Left ventricle myocardium superior (tissue), 1 donor: ENCODE measurements at places on chromosomes 12 and 14. TPM values are rescaled to one million over a fixed set of nuclear protein-coding genes. Genes with fewer than 3 reads are reported as not detected.

Gene SYNDIG1L
- 0.22 TPM for total RNA-seq

Gene DICER1
- total RNA-seq = 23.2 TPM

DNA sequence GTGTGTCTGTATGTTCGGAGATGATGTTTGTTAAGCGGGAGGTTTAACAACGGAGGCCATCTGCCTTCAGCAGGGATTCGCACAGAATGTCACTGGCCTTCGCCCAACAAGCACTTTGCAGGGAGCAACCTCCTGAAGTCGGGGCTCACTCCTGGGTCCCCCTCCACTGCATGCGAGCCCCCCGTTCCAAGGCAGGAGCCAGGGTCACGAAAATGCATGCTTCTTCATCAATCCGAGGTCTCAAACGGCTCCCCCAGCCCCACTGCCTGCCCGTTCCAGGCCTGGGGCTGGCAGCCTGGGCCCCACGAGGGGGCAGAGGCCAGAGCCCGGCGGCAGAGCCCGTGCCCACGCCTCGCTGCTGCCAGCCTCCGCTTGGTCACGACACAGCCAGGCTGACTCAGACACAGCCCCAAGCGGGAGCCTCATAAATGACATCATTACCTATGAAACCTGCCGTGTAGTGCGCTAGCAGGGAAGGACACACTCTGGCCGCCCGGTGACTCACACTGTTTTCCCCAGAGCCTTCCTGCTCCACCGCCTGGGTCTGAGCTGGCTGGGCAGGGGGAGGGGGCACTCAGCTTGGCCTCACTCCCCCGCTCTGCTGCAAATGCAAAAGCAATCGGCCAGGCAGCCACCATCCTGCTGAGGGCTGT is 169.5 kb upstream of the RTL1 start:
- DNase-seq = no peak

GRCh38 chr12:65522956-65523860 is 244.7 kb downstream of the MSRB3 start:
- no peak for DNase-seq

Gene HOXC6
- total RNA-seq = 0.15 TPM

Gene INSM2
- total RNA-seq = not detected

- DNase-seq = no peak
Observed at GRCh38 chr12:92107621-92108131, 38.0 kb downstream of the BTG1 start.

Gene RHOJ
- total RNA-seq = 13.3 TPM

GRCh38 chr12:41724216-41724615 is 420.5 kb downstream of the GXYLT1 start:
- no peak for DNase-seq

Gene GPD1
- total RNA-seq = 33.9 TPM

DNA sequence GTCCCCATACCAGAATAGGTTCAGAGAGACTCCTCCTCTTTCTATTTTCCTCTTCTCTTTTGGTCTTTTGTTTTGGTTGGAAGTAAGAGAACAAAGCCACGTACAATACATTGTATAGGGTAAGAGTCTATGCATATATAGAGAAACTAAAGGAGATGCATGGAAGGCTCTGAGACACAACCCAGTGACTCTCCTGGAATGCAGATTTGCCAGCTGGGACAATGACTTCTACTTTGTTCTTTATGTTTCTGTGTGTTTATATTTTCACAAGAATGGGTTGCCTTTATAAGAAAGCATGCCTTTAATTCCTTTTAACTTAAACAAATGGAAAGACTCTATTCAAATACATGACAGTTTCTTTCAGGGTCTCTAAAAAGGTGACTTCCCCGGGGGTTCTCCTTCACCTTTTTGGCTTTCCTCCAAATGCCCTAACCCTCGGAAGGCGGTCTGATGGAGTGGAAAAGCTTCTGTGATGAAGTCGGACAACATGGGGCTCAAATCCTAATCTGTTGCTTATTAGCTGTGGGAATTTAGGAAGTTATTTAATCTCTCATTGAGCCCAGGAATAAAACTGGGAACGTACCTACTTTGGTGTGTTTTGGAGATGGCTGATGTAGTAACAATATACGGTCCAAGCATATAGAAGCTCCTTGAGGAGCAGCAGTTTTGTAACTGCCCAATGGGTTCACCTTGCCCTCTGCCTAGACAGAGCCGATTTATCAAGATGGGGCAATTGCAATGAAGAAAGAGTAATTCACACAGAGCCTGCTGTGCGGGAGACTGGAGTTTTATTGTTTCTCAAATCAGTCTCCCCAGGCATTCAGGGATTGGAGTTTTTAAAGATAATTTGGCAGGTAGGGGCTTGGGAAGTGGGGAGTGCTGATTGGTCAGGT is 9.1 kb upstream of the SERPINA1 start:
- DNase-seq = no peak
